Activated T-helper 1 cell treated with anti-CD3 and anti-CD28 coated beads, Interleukin-12 subunit alpha, Interleukin-12 subunit beta, Interleukin-2, Interleukin-4 antibody, amounts not matched to agents 30 ng/mL and 10 ng/mL and 1 ng/mL, durations not matched to agents 14 hours and 24 hours and 36 hours (primary cell): ENCODE measurements at places on chromosomes 11 and 22.

GRCh38 chr11:128914216-128915148 lies 23.3 kb downstream of the KCNJ5 start:
- no peak for DNase-seq

DNA sequence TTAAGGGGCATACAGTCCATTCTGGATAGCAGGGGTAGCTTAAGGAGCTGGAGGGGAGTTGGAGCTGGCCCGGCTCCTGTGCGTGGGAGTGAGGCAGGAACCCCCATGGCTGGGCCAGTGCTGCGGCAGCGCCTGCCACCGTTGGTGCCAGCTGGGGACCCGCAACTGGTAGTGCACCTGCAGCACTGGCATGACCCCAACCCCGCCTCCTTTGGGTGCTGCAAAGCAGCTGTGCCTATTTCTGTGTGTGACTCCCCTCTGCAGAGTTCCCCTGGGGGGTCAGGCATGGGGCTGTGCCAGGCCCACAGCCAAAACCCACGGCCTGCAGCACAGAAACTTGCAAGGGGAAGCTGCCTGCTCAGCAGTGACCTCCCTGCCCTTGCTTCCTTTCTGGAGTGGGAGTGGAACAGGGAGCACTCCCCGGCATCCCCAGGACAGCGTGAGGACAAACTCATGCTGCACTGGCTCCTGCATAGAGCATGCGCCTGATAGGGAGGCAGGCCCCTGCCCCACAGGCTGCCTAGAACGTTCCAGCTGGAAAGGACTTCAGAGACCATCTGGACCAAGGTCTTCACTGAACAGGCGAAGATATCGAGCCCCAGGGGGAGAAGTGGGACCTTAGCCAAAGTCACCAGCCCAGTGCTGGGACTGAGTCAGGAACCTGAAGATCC lies 26.2 kb upstream of the RAB1B start:
- no peak for DNase-seq

- no peak for DNase-seq
Observed at GRCh38 chr11:119752345-119752871, 23.4 kb upstream of the NECTIN1 start.

GRCh38 chr11:77175869-77176539 lies 48.0 kb downstream of the MYO7A start:
- no peak for DNase-seq

GRCh38 chr11:2672553-2673249 lies 27.1 kb downstream of the KCNQ1OT1 start:
- no peak for DNase-seq

GRCh38 chr22:27416511-27417420 lies 384.8 kb downstream of the MN1 start:
- DNase-seq, result no peak

DNA sequence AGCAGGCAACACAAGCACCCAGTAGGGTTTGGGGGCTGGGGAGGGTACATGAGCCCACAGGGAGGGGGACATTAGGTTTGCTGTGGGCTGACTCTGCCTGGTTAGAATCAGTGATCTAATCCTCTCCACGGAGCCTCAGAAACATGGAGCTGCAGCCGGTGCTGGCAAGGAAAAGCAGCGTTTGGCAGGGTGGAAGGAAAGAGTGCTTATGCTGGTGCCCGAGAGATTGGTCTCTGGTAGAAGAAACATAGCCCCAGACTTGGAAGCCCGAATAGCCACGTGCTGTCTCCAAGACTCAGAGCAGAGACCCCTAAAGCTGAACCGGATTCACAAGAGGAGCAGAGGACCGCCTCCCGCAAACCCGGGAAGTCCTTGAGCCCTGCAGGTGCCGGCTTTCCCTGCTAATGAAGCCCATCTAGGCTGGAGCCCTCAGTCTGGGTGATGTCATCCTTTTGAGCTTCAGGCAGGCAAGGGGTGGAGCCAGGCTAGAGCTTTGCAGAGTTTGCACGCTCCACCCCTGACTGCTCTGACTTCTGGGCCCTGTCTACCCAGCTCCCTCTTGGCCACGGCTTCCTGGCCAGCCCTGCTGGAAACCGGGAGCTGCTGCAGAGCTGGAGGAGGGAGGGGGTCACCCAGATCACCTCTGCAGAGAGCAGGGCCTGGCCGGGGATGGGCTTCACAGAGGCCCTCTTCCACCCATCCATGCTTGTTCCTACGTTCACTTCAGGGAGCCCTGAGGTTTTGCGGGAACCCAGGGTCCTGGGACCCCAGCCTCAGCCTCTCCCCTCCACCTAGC lies 35.0 kb upstream of the JAM3 start:
- peak; percentile 65 for DNase-seq

DNA sequence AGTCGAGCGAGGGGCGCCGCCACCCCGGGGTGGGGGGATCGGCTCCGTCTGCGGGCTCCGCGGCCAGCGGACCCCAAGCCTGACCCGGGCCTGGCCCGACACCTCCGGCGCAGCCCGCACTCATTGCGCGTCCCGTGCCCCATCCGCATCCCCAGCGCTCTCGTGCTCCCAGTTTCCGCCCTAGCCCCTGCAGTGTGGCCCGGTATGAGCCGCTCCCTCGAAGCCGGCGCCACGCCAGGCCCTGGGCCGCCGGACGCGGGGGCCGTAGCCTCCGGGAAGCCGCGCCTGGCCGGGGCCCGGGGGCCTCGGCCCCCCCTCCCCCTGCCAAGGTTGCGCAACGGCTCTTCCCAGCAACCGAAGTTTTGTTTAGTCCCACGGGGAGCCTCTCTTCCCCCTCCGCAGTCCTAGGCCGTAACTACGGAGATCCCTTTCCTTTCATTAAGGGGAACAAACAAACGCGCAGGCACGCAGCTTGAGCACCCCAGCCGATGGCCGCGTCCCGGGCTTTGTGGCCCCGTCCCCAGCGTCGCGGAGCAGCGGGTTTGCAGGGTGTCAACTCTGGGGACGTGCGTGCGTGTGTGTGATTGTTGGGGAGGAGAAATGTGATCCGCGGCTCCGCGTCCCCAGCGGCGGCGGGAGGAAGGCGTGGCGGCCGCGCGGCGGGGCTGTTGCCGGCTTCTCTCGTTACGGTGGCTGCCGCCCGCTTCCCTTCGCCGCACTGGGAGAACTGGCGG lies 883 bp downstream of the HIPK3 start:
- DNase-seq, result peak; percentile 72

DNA sequence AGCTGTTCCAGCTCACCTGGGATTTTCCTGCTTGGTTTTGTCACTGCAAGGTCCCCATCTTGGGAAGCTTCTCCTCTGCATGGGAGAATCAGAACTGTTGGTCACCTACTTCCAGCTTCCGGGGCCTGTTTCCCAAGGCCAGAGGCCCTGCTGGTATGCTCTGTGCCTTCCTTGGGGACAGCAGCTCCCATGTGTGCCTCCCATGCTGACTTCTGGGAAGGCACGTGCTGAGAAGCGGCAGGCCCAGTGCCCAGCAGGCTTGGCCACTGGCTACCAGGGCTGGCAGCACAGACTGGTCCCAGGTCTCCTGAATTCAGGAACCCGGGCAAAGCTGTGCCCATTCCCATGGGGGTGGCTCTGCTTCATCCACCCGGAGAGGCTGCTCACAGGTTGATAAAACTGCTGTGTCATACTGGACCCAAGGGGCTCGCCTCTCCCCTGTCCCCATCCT lies 33.8 kb downstream of the MYEOV start:
- DNase-seq, result no peak

- DNase-seq, result no peak
Observed at GRCh38 chr11:119875841-119876600, 147.0 kb upstream of the NECTIN1 start.

- DNase-seq, result no peak
Observed at GRCh38 chr22:48581796-48582469, 1245.7 kb downstream of the BRD1 start.

GRCh38 chr11:12943311-12943710 lies 65.8 kb upstream of the RASSF10 start:
- DNase-seq, result no peak

GRCh38 chr11:43942662-43943371 lies 380 bp downstream of the C11orf96 start:
- no peak for DNase-seq

DNA sequence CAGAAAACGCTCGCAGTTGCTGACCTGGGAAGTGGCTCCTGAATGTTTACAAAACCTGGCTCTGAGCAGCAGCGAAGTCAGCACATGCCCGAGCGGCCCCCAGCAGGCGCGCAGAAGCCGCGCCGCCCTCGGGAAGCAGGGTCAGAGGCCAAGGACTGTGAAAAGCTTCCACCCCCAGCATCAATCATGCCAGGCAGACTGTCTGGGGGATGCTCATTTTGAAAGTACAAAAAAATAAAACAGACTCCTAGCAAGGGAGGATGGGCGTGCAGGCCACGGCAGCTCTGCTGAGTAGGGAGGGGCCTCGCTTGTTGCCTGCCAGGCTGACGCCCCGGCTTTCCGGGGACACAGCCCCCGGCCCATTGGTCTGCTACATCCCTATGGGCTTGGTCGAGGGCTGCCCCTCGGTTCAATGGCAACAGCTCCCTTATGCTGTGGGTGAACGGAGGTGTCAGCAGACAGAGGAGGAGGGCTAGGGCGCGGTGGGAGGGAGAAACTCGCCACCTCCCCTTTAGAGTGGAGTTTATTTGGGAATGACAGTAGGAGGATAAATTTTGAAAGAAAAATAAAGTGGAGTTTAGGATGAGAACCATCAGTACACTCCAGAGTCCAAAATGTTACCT lies 37.7 kb upstream of the GNB1L start:
- peak; percentile 28 for DNase-seq

GRCh38 chr11:118530683-118531596 lies at the start of gene TMEM25:
Gene TMEM25 (plus strand): TSS chr11:118531192. CDS start chr11:118531802, 610 bp downstream.
- DNase-seq, result peak; percentile 71

DNA sequence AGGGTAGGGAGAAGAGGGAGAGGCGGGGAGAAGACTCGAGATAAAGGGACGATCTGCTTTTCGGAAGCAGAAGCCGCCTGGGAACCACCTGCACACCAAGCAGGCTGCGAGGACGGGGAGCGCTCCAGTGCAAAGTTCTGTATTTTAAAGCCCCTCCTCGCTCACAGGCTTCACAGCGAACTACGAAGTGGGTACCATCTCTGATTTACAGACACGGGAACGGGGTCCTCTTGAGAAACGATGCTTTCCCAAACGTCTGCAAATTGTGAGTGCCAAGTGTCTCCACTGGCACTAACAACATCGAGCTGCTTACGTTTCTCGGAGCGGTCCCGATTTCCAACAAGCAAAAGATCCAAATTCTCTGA lies 700 bp upstream of the STX3 start:
- DNase-seq, result no peak

- DNase-seq, result no peak
Observed at GRCh38 chr11:45105984-45106375, 40.5 kb upstream of the PRDM11 start.

- DNase-seq, result no peak
Observed at GRCh38 chr22:27114186-27114585, 456.8 kb downstream of the MIAT start.

GRCh38 chr11:60528934-60529333 lies 13.7 kb downstream of the MS4A13 start:
- DNase-seq, result no peak

DNA sequence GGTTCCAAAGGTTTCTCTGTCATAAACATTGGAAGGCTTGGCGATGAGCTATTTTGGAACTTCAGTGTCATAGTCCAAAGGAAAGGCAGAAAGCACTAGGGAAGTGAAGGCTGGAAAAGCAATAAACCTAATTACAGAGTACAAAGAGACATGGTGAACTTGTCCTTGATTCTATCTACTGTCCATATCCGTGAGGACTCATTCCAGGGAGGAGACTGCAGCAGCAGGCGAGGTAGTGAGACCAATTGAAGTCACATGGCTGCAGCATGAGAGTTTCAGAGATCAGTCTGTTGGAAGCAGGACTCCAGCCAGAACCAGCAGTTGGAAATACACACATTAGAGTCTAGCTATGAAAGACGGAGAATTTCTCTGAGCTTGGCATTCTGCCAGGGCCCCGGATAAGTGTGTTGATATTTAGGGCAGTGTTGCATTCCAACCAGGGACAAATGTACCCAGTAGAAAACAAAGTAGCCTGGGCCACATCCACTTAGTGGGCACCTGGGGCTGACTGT lies 54.1 kb upstream of the ARHGAP42 start:
- DNase-seq, result no peak

GRCh38 chr11:113507341-113507740 lies 32.1 kb upstream of the DRD2 start:
- DNase-seq, result no peak

- DNase-seq, result no peak
Observed at GRCh38 chr11:35990170-35990569, 46.3 kb downstream of the LDLRAD3 start.

- no peak for DNase-seq
Observed at GRCh38 chr22:45997777-45998637, 21.0 kb upstream of the WNT7B start.
